8988T (cell line): ENCODE measurements at places on chromosomes 1 and 21.

GRCh38 chr1:200739702-200740570 is 1.2 kb downstream of the CAMSAP2 start:
- DNase-seq = no peak

- no peak for DNase-seq
These were observed 104.5 kb downstream of the NGF start for GRCh38 chr1:115233598-115233997.

DNA sequence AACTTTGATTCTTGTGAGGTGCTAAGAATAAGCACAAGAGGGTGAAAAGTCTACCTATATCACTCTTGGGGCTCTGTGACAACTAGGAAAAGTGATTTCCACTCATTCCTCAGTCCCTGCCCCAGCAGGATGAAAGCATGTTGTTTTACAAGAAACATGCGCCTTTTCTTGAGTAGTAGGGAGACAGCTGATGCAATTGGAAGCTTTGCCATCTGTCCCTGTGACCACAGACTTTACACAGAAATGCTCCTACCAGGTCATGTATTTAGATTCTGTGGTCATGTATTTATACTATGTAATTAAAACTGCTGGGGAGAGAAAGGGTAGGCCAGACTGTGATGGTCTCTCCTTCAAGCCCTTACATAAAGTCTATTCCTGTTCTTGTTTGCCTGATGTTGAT is 445.5 kb downstream of the PTPRC start:
- DNase-seq = no peak

- no peak for DNase-seq
These were observed 23.1 kb upstream of the ATP6V1G3 start for GRCh38 chr1:198563583-198563982.

- DNase-seq = no peak
These were observed 120.6 kb downstream of the DNM3 start for GRCh38 chr1:171961861-171962260.

GRCh38 chr1:115666206-115666605 is 24.4 kb downstream of the VANGL1 start:
- DNase-seq = no peak

DNA sequence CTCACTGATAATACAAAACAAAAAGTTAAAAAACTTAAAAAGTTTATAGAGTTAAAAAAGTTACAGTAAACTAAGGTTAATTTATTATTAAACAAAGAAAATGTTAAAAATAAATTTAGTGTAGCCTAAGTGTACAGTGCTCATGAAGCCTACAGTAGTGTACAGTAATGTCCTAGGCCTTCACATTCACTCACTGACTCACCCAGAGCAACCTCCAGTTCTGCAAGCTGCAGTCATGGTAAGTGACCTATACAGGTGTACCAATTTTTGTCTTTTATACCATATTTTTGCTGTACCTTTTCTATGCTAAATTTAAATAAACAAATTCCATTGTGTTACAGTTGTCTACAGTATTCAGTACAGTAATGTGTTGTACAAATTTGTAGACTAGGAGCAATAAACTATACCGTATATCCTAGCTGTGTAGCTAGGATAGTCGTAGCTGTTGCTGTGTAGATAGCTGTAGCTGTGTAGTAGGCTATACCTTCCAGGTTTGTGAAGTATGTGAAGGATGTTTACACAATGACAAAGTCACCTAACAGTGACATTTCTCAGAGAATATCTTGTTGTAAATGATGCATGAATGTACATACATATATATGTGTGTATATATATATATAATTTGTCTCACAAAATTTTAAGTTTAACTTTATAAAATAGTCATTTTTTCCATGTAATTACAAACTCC is 140.2 kb downstream of the TGFB2 start:
- DNase-seq = no peak

DNA sequence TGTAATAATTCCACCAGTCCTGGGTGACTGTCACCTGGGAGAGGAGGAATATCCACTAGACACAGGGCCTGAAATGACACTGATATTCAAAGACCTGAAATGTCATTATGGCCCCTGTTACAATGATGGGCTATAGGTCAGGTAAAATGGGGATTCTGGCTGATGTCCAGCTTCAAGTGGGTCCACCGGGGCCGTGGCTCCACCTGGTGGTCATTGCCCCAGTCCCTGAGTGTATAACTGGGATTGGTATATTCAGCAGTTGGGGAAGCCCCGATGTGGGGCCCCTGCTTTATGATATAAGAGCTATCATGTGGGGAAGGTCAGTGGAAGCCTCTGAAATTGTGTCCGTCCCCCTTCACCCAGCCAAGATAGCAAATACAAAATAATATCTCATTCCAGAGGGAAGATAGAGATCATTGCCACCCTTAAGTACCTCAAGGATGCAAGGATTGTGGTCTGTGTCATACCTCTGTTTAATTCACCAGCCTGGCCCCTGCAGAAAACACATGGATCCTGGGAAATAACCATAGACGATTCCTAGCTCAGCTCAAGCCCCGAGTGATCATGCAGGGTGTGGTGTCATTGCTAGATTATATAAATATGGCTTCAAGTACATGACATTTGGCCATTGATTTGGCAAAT is 19.4 kb downstream of the PLEKHO1 start:
- DNase-seq = peak; percentile 70

- DNase-seq = no peak
These were observed 60.5 kb downstream of the TOR1AIP2 start for GRCh38 chr1:179817056-179817455.

- DNase-seq = no peak
These were observed 40.1 kb downstream of the BMP8A start for GRCh38 chr1:39531526-39531925.

DNA sequence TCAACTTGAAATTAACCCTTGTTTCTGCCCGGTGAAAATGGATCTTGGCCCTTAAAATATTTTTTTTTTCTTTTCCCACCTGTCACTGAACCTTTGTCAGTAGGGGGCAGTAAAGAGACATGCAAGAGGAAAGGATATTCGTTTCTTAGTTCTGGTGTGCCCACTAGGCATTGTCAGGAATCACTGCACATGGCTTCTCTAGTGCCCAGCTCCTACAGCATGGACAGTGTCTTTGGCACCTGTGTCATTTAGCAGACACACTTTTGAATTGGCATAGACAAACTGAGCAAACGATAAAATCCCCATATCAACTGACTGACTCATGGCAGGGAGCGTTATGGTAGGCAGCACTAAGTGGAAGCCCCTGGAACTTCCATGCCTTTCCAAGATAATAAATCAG is 1048.1 kb downstream of the BRINP3 start:
- no peak for DNase-seq

DNA sequence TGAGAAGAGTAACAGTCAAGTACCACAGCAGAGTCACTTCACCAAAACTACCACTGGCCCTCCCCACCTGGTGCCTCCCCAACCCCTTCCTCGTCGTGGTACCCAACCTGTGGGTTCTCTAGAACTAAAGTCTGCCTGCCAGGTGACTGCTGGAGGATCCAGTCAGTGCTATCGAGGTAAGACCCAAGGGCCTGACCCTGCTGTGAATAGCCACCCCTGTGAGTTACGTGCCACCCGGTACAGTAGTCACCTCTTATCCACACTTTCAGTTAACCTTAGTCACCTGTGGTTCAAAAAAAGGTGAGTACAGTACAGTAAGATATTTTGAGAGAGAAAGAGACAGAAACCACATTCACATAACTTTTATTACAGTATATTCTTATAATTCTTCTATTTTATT is 16.5 kb downstream of the TTF2 start:
- DNase-seq = no peak
